ENCODE measurements at places on chromosomes 16 and 17. TPM values are rescaled to one million over a fixed set of nuclear protein-coding genes. Genes with fewer than 3 reads are reported as not detected.
A peak's percentile ranks its signal among the peaks of the same experiment; 100 is the strongest.

GRCh38 chr16:28845761-28846079 is 428 bp downstream of the TUFM start:
- H3K4me1 ChIP-seq: no peaks in the 10 kb centered on the region
- peak overlapping the region; percentile 87 for H3K4me3 ChIP-seq
- no peaks in the 10 kb centered on the region for H3K27me3 ChIP-seq
- peak overlapping the region; percentile 91 for H3K27ac ChIP-seq

GRCh38 chr16:2250652-2251295 is 613 bp downstream of the ECI1 start:
- H3K4me1 ChIP-seq: no peaks in the 10 kb centered on the region
- DNase-seq: no peak
- H3K36me3 ChIP-seq: peaks cover 11% of the 10 kb centered on the region

- no peaks in the 10 kb centered on the region for H3K36me3 ChIP-seq
- no peak overlapping the region for H3K4me3 ChIP-seq
- no peaks in the 10 kb centered on the region for H3K4me1 ChIP-seq
- no peak for DNase-seq
- H3K27ac ChIP-seq: no peak overlapping the region
- H3K27me3 ChIP-seq: no peaks in the 10 kb centered on the region
These were observed 10.8 kb upstream of the WSCD1 start for GRCh38 chr17:6059406-6059805.

- no peak overlapping the region for H3K4me3 ChIP-seq
- no peaks in the 10 kb centered on the region for H3K27me3 ChIP-seq
- DNase-seq: no peak
- no peaks in the 10 kb centered on the region for H3K36me3 ChIP-seq
- H3K27ac ChIP-seq: no peak overlapping the region
These were observed 44.1 kb downstream of the NXN start for GRCh38 chr17:935485-935884.

DNA sequence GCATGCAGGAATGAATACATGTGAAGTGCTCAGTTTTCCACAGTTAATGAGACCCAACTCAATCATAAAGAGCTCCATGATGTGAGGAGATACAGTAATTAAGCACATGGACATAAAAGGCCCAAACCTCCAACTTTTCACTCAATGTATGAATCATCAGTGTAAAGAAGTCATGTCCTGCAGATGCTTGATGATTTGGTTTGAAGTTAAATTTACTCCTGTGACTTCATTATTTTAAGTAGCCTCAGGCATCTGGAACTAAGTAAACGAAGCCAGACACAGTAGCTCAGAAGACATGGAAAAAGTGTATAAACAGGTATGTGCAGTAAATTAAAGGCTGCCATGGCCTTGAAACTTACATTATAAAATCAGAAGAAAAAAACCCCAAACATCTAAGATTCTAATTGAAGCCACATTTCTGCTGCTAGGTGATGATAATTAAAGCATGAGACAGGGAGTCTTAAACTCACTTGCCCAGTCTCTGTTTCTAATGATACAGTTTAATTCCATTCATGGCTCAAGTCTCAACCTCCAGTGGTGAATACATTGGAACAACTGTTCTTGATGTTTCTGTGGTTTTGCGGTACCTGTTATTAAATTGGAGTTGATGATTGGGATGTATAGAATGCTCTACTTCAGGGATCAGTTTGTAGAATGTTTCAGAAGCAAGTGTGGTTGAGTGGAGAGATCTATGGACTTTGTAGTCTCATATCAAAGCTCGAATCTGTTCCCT is 28.9 kb upstream of the CCL2 start:
- no peak for DNase-seq
- H3K4me3 ChIP-seq: no peak overlapping the region
- H3K27me3 ChIP-seq: no peaks in the 10 kb centered on the region
- H3K36me3 ChIP-seq: no peaks in the 10 kb centered on the region
- H3K27ac ChIP-seq: no peak overlapping the region

DNA sequence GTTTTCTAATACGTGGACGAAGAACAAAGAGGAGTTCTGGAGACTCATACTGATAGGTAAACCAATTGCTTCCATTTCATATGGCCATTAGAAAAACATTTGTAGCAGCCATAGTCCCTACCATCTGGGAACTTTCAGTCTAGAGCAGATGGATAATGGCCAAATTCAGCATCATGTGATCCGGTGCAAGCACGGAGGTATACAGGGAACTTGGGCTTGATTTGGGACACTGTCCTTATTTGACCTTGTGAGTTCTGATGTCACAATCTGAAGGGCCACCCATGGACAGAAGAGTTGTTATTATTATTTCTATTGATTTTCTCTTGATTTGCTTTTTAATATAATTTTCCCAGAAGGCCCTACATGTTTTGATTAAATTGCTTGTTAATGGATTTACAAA is 154.6 kb upstream of the ZNF267 start:
- peaks cover 8% of the 10 kb centered on the region for H3K4me1 ChIP-seq
- DNase-seq: no peak
- H3K4me3 ChIP-seq: no peak overlapping the region
- H3K36me3 ChIP-seq: peaks cover 49% of the 10 kb centered on the region
- no peak overlapping the region for H3K27ac ChIP-seq

- H3K36me3 ChIP-seq: peaks cover 65% of the 10 kb centered on the region
- no peaks in the 10 kb centered on the region for H3K27me3 ChIP-seq
- H3K4me1 ChIP-seq: peaks cover 43% of the 10 kb centered on the region
- no peak overlapping the region for H3K4me3 ChIP-seq
These were observed 5.9 kb upstream of the LASP1NB start for GRCh38 chr17:38919316-38920078.

GRCh38 chr17:72700226-72700625 is 392.3 kb downstream of the SLC39A11 start:
- no peak overlapping the region for H3K27ac ChIP-seq
- no peaks in the 10 kb centered on the region for H3K36me3 ChIP-seq
- H3K4me3 ChIP-seq: no peak overlapping the region

DNA sequence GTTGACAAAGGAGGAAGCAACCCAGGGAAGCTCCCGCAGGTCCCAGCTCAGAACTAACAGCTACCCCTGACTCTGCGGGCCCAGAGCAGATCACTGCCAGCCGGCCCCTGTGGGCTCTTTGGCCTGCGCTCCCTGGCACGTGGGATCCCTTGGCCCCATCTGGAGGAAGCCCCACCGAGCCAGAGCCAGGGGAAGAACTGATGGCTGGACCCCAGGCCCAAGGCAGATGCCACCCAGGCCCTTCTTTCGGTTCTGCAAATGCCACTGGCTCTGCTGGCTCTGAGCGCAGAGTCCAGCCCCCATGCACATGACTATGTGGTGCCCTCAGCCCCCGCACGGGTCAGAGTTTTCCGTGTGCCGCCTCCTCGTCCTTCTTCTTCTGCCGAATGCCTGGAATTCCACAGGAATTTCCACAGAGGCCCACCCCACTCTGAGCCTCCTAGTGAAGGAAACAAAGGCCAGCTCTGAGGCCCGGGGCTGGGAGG is 35.8 kb upstream of the SNN start:
- H3K36me3 ChIP-seq: no peaks in the 10 kb centered on the region
- H3K27ac ChIP-seq: peak overlapping the region; percentile 68
- peak; percentile 51 for DNase-seq
- H3K27me3 ChIP-seq: no peaks in the 10 kb centered on the region
- H3K4me3 ChIP-seq: no peak overlapping the region

DNA sequence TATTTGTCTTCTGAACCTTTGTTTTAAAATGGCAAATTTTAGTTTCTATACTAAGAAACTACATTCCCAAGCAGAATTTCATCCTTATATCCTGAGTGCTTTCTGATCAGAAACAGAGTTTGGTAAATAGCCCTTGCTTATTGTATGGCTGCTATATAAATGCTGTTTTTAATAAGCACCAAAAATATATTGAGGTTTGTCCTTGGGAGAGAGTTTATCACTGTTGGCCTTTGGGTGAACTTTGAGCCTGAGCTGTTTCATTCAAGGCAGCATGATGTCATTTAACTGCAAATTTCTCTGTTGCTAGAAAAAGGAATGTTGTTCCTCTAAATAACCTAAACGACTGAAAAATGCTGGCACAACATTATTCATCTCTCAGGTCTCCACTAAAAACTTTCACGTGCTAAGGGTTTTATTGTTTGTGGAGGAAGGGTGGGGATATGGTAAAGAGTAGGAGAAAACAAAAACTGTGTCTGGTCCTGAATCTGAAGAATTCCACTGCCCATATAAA is 334.3 kb upstream of the TBX2 start:
- peaks cover 24% of the 10 kb centered on the region for H3K4me1 ChIP-seq
- H3K4me3 ChIP-seq: no peak overlapping the region
- no peaks in the 10 kb centered on the region for H3K27me3 ChIP-seq
- H3K36me3 ChIP-seq: no peaks in the 10 kb centered on the region

GRCh38 chr17:29640413-29640812 is 17.7 kb upstream of the CORO6 start:
- peaks cover 50% of the 10 kb centered on the region for H3K4me1 ChIP-seq
- no peaks in the 10 kb centered on the region for H3K36me3 ChIP-seq
- H3K27ac ChIP-seq: peak overlapping the region; percentile 15
- no peaks in the 10 kb centered on the region for H3K27me3 ChIP-seq

DNA sequence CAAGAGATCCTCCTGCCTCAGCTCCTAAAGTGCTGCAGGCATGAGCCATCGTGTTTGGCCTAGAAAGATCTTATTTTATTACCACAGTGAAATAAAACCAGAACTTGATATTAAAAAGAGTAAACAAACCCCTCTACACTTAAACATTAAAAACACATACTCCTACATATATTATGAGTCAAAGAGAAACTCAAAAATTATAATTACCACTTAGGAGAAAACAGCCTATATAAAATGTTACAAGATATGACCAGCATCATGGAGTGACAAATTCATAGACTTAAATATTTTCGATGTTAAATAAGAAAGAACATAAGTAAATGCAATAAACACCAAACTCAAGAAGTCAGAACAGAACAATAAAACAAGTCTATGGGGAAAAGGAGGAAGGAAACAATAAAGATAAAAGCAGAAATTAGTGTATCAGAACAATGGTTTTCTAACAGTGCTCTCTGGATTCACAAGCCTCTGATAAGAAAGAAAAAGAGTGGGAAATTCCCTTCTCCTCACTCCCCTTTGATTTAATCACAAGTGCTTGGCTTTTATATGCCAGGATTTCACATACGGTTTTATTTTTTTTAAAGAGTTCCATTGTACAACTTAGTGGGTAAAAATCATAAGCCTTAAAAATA is 23.0 kb downstream of the SKAP1 start:
- no peak overlapping the region for H3K27ac ChIP-seq
- H3K36me3 ChIP-seq: no peaks in the 10 kb centered on the region
- H3K27me3 ChIP-seq: peaks cover 57% of the 10 kb centered on the region
- no peak for DNase-seq
- H3K4me3 ChIP-seq: no peak overlapping the region

- peaks cover 52% of the 10 kb centered on the region for H3K4me1 ChIP-seq
- DNase-seq: no peak
- no peaks in the 10 kb centered on the region for H3K36me3 ChIP-seq
- H3K4me3 ChIP-seq: no peak overlapping the region
- peak overlapping the region; percentile 42 for H3K27ac ChIP-seq
- H3K27me3 ChIP-seq: no peaks in the 10 kb centered on the region
These were observed 32.2 kb downstream of the BAHCC1 start for GRCh38 chr17:81427173-81428120.

DNA sequence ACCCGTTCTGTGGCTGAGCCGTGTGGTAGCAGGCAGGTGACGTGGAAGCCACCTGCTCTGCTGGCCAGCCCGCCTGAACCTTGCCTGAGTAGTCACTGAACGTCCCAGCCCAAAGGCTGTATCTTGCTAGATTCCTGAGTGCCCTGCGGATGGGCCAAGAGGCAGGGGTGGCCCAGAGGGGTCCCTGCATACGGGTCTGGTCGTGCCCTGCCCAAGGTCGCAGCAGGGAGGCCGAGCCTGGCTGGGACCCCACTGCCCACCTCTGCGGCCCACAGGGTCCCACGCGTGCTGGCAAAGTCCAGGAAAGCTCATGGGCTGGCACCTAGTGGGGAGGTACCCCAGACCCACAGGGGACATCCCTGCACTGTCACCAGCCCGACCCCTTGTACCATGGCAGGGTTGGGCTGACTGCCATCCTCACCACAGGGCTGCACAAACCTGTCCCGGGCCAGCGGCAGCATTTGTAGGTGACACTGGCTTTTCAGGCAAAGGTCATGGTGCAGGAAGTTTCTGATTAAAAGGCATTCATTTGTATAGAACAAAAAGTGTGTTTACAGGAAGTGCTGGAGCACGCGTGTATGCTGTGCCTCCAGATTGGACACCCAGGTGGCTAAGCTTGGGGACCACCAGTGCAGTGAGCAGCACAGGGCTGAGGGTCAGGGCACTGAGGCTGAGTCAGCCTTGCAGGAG is 45.1 kb upstream of the ZC3H18 start:
- no peak overlapping the region for H3K27ac ChIP-seq
- H3K27me3 ChIP-seq: no peaks in the 10 kb centered on the region
- H3K4me3 ChIP-seq: no peak overlapping the region
- H3K36me3 ChIP-seq: no peaks in the 10 kb centered on the region
- peaks cover 62% of the 10 kb centered on the region for H3K4me1 ChIP-seq
- no peak for DNase-seq

DNA sequence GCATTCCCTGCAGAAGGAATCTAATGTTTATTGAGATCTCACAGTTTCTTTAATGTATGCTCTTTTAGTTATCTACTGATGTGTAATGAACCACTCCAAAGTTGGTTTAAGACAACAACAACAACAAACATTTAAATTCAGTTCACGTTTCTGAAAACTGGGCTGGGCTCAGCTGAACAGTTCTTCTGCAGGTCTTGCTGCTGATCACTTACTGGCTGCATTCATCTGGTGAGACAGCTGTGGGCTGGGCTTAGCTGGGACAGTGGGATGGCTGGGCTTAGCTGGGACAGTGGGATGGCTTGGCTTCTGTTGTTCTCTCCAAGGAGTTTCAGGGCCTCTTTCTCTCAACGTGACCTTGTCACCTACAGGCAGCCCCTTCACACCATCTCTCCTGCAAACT is 544.3 kb upstream of the CDH5 start:
- no peaks in the 10 kb centered on the region for H3K4me1 ChIP-seq
- no peak overlapping the region for H3K27ac ChIP-seq
- no peaks in the 10 kb centered on the region for H3K27me3 ChIP-seq
- DNase-seq: no peak
- no peaks in the 10 kb centered on the region for H3K36me3 ChIP-seq

GRCh38 chr17:44383861-44384260 is 5.6 kb downstream of the ITGA2B start:
- no peaks in the 10 kb centered on the region for H3K36me3 ChIP-seq
- no peak overlapping the region for H3K4me3 ChIP-seq
- no peak overlapping the region for H3K27ac ChIP-seq
- DNase-seq: no peak
- peaks cover 19% of the 10 kb centered on the region for H3K4me1 ChIP-seq

DNA sequence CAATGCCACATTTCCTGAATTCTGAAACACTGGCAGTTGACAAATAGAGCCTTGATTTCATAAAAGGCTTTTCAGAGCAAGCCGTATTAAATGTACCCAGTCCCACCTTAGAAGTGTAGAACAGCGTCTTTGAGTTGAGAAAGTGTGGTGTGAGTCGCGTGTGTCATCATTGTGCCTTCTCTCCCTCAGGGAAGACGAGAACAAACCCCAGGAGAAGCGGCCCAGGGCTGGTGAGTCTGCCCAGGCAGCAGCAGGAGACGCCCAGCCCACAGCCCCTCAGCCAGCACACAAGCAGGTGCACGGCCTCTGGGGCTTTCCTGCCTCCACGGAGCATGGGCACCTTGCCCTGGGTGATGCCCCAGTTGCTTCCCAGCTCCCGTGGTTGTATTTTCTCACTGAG is 34.0 kb downstream of the CIBAR2 start:
- H3K27me3 ChIP-seq: no peaks in the 10 kb centered on the region
- peaks cover 7% of the 10 kb centered on the region for H3K4me1 ChIP-seq
- no peak overlapping the region for H3K27ac ChIP-seq

The CNOT1 gene
- 112 TPM for total RNA-seq

The KRT222 gene
- total RNA-seq: 17.9 TPM

The LDHD gene
- 30.8 TPM for total RNA-seq

The AFMID gene
- 40.6 TPM for total RNA-seq

The UMOD gene
- not detected for total RNA-seq

The GPR179 gene
- not detected for total RNA-seq

The TM4SF5 gene
- not detected for total RNA-seq

The LPO gene
- total RNA-seq: not detected
